ENCODE measurements at places on chromosomes 12 and 14. TPM values are rescaled to one million over a fixed set of nuclear protein-coding genes. Genes with fewer than 3 reads are reported as not detected.

TMTC2 gene
- 5.6 TPM for polyA plus RNA-seq

DNA sequence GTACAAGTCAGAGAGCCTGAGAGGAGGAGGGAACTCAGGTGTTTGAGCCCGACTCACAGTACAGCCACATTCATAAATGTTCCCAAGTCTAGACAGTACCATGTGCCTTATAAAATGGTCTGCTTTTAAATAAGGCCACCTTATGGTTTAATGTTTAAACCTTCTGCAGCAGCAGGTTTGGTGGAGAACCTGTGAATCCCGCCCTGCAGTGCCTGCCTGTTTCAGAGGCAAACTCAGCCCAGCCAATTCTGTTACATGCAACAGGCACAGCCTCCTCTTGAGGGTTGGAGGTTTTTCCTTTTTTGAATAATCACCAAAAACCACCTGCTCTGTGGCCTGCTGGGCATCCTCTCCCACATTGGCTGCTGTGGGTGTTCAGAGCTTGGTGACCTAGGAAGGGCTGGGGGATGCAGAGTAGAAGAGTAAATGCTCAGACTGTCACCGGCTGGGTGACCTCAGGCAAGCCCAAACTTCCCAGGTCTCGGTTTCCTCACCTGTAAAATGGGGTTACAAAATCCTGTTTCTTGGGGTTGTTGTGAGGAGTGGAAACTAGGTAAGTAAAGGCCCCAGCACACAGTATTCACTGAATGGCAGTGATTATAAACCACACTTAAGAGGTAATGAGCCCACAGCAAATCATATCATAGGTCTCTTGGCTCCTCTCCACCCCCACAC, 28.0 kb downstream of the NUAK1 start:
- no peak for DNase-seq

- DNase-seq = no peak
Measured at GRCh38 chr12:107328442-107329133, 235.2 kb upstream of the CRY1 start.

- no peak for DNase-seq
Measured at GRCh38 chr12:89975574-89975973, 266.9 kb upstream of the ATP2B1 start.

DNA sequence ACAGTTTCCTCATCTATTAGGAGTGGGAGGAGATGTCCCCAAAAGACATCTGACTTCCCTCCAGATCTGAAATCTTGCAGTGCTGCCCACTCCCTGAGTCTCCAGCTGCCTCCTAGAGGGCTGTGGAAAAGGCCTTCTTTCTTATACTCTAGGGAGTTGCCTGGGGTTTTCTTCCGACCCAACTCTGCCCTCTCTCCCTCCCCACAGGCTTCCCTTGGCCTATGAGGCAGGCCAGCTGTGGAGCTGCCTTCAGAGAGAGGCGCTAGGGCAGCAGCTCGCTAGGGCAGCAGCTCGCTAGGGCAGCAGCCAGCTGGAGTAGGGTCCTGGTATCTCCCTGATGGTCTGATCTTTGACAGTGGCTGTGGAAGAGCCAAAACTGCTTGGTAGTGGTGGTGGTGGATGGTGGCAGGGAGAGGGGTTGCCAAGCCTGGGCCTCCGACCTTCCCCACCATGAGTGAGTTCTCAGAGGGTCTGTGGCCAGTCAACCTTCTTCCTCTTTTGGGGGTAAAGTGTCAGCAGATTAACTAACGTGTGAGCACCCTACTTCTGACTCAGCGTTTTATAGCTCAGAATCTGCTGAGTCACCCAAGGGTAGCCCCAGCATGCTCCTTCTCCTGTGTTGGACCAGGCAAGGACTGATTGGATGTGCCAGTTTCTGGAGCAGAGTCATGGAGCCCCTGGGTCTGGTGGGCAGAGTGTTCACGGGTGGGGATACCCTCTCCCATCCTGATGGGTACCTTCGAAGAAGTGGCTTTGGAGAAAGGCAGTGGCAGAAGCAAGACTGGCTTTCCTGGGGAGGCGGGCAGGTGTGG, 2.3 kb downstream of the SLC48A1 start:
- DNase-seq = no peak

DNA sequence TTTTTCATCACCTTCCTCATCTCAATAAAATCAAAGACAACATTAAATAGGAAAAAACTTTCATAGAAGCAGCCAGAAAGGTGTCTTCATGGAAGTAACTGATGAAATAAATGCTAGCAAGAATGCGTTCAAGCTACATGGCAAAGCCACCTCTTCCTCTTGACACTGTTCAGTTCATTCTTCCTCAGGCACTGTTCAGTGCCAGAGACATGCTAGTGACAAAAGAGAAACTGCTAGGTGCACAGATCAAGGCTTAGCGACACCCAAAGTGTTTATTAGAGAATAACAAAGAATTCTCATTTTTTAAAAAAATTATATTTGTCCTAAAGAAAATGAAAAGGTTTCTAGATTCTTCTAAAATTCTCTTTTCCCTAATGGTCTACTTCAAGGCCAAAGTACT, 7.2 kb downstream of the SLC11A2 start:
- no peak for DNase-seq

All from BJ (cell line).